Hair follicular keratinocyte (primary cell): ENCODE measurements at places on chromosomes 6 and 20. TPM values are rescaled to one million over a fixed set of nuclear protein-coding genes. Genes with fewer than 3 reads are reported as not detected.

The PSORS1C2 gene
- not detected in 2 replicates for total RNA-seq

The HLA-DQB1 gene
- 9.0 and 17.6 TPM in 2 replicates for total RNA-seq

The FKBP5 gene
- total RNA-seq, result 57.5 and 71.2 TPM in 2 replicates

The KIF25 gene
- not detected in 2 replicates for total RNA-seq

The RAET1E gene
- total RNA-seq, result 1.7 and 6.5 TPM in 2 replicates

The CLVS2 gene
- not detected in 2 replicates for total RNA-seq

The TRIM10 gene
- total RNA-seq, result not detected in 2 replicates

The F13A1 gene
- not detected in 2 replicates for total RNA-seq

The PAX1 gene
- total RNA-seq, result not detected in 2 replicates

The LRRC73 gene
- 0.16 and 0.27 TPM in 2 replicates for total RNA-seq

The SLC22A2 gene
- total RNA-seq, result not detected in 2 replicates

The C2 gene
- not detected in 2 replicates for total RNA-seq

The BAG2 gene
- total RNA-seq, result 1.1 and 2.8 TPM in 2 replicates

The GHRH gene
- not detected in 2 replicates for total RNA-seq

The RAET1G gene
- total RNA-seq, result 7.6 and 20.4 TPM in 2 replicates

The BCAS4 gene
- total RNA-seq, result 12.5 and 16.8 TPM in 2 replicates

The SPTLC3 gene
- total RNA-seq, result 8.7 and 10.9 TPM in 2 replicates

The PPP1R16B gene
- not detected in 2 replicates for total RNA-seq

The SLC44A4 gene
- total RNA-seq, result 0.04 TPM in 1 of 2 replicates, not detected in the other

The ARHGAP40 gene
- total RNA-seq, result 0.34 and 1.6 TPM in 2 replicates

The DHX16 gene
- 19.4 and 33.6 TPM in 2 replicates for total RNA-seq

The TRDN gene
- not detected in 2 replicates for total RNA-seq

The MOCS3 gene
- total RNA-seq, result 6.1 TPM in 2 replicates

The RSPH4A gene
- total RNA-seq, result 0.16 TPM in 1 of 2 replicates, not detected in the other

The TMEM170B gene
- total RNA-seq, result 0.04 and 0.08 TPM in 2 replicates

The ENPP1 gene
- total RNA-seq, result 0.08 and 0.30 TPM in 2 replicates

The XKR7 gene
- not detected in 2 replicates for total RNA-seq

The SF3B5 gene
- 220 and 306 TPM in 2 replicates for total RNA-seq

The LCA5 gene
- 1.3 and 1.9 TPM in 2 replicates for total RNA-seq

The SRPK1 gene
- 60.2 and 62.6 TPM in 2 replicates for total RNA-seq

The RIMS4 gene
- not detected in 2 replicates for total RNA-seq

The REM1 gene
- not detected in 2 replicates for total RNA-seq

The TDRD6 gene
- total RNA-seq, result under 0.01 TPM in 1 of 2 replicates, not detected in the other

The FAM83C gene
- 0.62 and 1.0 TPM in 2 replicates for total RNA-seq

The PRKN gene
- 0.39 TPM in 1 of 2 replicates, not detected in the other for total RNA-seq

The SIRT5 gene
- total RNA-seq, result 9.9 and 13.4 TPM in 2 replicates

The POLR1C gene
- 31.3 and 46.5 TPM in 2 replicates for total RNA-seq

The RPS6KA2 gene
- 49.3 and 94.4 TPM in 2 replicates for total RNA-seq

The CDH22 gene
- total RNA-seq, result not detected in 2 replicates

The SEMG1 gene
- total RNA-seq, result not detected in 2 replicates

The PBOV1 gene
- not detected in 2 replicates for total RNA-seq

The C20orf202 gene
- not detected in 2 replicates for total RNA-seq

The ATAT1 gene
- total RNA-seq, result 1.6 and 6.2 TPM in 2 replicates

The HLA-C gene
- total RNA-seq, result 68.8 and 90.9 TPM in 2 replicates

The TSPYL4 gene
- 3.9 and 4.1 TPM in 2 replicates for total RNA-seq

The ARMC12 gene
- total RNA-seq, result 0.23 TPM in 1 of 2 replicates, not detected in the other
